ENCODE measurements at places on chromosomes 2 and 18.

GRCh38 chr18:3595369-3596273 lies 145.6 kb downstream of the TGIF1 start:
- no peak for DNase-seq

DNA sequence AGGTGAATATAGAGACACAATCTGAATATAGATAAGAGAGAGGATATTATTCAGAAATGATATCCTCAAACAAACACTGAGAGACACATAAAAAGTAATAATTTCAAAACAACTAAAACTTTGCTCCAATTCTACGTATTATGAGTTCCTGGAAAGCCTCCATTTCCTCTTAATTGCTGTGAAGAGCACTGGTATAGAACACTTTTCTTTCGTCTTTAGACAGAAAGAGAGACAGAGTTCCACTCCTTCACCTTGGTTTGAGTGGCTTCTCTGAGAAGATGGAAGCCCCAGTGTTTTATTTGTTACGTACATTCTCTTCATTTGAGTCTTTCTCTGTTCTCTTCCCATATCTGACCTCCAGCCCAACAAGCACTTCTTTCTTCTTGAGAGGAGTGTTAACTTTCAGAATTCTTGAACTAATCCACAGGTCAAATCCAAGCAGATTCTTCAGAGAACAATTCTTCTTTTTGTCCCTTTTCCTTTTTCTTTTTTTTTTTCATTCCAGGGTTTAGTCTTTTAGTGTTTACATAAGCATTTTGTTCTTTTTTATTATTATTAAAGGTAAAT lies 6.4 kb upstream of the PIK3C3 start:
- no peak for DNase-seq

GRCh38 chr2:216017365-216017764 lies 4.0 kb upstream of the MREG start:
- no peak for DNase-seq

GRCh38 chr2:51324051-51324450 lies 292.1 kb upstream of the NRXN1 start:
- no peak for DNase-seq

GRCh38 chr18:24731981-24732380 lies 271.5 kb downstream of the HRH4 start:
- DNase-seq: no peak

GRCh38 chr18:34491719-34492118 lies 218.4 kb upstream of the DTNA start:
- DNase-seq: no peak

- DNase-seq: no peak
These were observed 142.3 kb upstream of the LRRTM4 start for GRCh38 chr2:77664491-77664890.

DNA sequence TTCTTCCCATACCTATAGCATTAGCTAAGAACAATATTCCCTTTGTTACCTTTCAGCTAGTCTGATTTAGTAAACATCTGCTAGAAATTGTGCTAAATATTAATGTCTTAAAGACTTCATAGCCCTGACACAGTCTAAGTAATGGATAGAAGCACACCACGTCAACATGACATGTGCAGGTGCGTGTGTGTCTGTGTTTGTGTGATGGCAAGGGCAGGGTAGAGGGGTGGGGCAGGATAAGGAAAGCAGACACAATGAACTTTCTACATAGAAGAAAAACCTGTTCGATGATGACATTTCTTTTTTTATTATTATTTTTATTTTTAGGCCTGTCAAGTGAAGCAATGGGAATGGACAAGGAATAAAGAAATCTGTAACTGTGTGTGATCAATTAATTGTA lies 223.3 kb downstream of the NOL4 start:
- DNase-seq: no peak

GRCh38 chr2:70678576-70679143 lies 89.3 kb downstream of the ADD2 start:
- no peak for DNase-seq

GRCh38 chr2:120583851-120584570 lies 151.7 kb upstream of the GLI2 start:
- DNase-seq: no peak

DNA sequence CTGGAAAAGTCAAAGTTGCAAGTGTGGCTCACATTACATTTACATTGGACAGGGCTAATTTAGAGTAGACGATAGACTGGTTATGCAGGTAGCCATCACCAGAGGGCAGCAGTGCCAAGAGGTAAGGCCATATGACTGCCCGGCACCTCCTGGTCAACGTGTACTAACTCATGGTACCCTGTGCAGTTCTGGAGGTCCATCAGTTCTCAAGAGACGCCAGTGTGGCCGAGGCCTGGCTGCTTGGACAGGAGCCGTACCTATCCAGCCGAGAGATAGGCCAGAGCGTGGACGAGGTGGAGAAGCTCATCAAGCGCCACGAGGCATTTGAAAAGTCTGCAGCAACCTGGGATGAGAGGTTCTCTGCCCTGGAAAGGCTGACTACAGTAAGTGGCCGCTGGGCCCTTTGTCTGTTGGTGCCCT lies 65.8 kb upstream of the EML6 start:
- DNase-seq: no peak

DNA sequence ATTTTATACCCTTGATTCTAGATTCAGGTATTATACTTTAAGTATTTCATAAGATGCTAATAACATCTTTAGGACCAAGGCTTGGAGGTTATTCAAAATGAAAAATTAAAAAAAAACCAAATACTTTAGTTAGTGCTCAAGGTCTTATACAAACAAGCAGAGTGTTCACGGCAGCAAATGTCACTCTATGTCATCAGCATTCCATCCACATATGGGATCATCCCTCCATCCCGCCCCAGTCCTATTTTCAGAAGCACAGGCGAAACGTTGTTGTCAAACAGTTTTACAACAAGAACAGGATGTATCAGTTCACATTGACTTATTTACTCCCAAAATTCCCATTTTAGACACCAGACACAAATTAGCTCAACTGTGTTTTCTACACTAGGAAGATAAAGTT lies 83.7 kb downstream of the DSEL start:
- DNase-seq: no peak

DNA sequence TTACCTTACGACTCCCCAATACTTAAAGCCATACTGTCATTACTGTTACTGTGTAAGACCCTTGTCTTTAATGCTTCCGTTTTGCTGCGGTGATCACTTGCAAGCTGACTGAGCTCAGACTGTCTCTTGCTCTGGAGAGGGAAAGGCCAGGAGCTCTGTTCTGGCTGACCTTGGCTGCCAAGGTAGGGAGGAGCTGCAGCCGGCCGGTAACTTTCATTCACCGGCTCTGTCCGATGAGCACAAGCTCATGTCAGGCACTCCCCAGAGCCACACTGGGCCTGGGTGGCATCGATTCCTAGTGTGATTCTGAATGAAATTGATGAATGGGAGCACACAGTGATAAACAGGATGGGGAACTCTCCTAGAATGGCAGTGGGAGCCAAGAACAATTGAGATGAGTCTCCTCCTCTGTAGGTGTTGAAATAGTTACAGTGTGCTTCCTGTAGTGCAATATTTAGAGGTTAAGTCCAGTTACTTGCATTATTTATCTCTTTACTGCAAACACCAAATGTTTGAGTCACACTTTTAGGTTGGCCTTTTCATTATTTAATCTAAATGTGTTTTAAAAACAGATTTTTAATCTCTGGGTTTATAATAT lies 100.9 kb downstream of the ATP9B start:
- no peak for DNase-seq

DNA sequence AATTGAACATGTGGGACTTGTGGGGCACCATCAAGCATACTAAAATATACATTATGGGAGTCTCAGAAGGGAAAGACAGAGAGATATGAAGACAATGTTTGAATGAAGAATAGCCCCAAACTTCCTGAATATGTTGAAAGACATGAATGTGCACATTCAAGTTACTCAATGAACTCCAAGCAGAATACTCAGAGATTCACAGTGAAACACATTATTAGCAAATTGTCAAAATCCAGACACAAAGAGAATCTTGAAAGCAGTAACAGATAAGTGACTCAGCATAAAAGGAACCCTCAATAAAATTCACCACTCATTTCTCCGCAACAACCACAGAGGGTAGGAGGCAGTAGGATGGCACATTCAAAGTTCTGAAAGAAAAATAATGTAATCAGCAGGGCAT lies 8.8 kb downstream of the C2orf92 start:
- no peak for DNase-seq

DNA sequence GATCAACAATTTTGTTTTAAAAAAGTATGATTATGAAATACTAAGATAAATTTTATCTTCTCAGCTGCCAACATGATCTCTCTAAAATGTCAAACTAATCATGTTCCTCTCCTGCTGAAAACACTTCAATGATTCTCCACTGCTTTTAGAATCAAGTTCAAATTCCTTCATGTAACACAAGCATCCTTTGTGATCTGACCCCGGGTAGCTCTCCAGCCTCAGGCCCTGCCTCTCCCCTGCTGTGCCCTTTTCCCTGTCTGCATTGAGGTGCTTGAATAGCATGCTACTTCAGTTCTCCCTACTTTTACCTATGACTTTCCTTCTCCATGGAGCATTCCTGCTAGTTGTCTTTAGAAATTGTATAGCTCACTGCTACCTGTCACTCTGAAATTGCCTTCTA lies 274.8 kb downstream of the PDE11A start:
- no peak for DNase-seq

DNA sequence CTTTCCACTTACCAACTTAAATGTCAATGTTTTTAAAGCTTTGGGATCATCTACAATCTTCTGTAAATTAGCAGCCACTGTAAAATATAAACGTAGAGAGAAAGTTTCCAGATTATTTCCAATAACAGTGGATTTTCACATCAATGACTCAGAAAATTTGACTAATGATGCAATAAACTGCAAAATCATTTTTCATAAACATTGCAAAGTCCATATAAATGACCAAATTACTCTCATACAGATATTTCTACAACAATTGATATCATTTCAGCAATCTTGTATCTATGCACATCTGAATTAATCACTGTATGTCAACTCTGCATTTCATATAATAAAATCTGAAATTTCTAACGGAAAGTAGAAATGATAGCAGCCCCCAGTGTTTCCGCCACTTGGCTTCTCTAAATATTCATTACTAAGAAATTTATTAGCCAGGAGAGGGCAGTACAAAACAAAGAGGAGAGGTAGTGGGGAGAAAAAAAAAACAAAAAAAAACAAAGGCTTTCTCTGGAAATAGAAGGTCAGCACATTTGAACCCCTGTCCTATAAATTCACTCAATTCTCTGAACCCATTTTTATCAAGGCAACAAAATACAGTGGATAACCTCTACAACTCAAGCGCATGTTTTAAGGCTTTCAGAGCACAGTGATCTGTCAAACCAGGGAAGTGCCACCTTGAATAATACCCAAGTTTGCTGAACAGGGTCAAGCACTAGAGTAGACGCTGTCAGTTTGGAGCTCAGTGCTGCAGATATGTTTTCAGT lies 282.6 kb downstream of the STK39 start:
- DNase-seq: no peak

- no peak for DNase-seq
These were observed 32.4 kb downstream of the ORC2 start for GRCh38 chr2:200930947-200931626.

DNA sequence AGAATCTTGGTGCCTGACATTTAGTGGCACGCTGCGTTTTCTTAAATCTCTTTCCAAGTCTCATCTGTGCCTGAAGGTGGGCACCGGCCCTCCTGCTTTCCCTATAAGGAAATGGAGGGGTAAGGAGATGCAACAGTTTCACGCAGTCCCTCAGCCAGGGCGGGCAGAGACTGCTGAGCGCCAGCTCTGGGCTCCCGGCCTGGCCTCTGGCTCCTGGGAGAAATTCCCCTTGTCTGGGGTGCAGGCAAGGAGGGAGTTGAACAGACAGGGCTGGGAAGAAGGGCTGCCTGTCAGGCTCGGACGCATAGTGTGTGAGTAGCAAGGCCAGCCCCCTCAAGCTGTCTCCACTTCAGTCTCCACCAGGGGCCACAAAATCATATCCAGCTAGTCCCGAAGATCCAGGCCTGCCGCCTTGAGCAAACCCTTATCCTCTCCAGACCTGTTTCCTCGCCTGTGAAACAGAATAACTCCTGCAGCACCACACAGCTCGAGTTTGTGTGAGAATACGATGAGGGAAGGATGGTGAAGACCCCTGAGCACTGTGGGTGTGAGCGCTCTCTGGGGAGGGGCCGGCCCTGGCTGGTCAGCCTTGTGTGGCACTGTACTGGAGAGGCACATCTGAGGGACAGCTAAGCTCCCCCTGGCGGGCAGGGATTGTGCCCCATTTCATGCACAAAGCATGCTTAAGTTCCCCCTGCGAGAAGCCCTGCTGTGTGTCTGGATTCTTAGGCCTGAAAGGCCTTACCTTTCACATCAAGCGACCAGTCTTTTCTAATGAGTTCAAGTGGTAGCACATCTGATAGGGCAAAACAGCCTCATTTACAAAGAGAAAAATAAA lies 33.8 kb downstream of the SDC1 start:
- no peak for DNase-seq

DNA sequence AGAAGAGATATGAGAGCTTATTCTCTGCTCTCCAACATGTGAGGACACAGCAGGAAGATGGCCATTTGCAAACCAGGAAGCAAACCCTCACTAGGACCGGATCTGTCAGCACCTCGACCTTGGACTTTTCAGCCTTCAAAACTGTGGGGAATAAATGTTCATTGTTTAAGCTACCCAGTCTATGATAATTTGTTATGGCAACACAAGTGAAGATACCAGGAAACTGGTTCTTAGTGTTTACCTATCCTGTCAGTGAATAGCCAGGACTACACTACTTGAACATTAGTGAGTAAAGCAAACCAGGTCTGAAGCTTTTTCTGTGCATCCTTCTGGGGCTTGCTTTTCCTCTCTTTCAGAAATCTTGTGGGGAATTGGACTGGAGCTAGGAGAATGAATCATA lies 44.4 kb upstream of the BARD1 start:
- DNase-seq: no peak

- DNase-seq: no peak
These were observed 102.5 kb downstream of the LYPD6B start for GRCh38 chr2:149141046-149141445.

GRCh38 chr18:56517196-56517595 lies 121.2 kb downstream of the TXNL1 start:
- no peak for DNase-seq

DNA sequence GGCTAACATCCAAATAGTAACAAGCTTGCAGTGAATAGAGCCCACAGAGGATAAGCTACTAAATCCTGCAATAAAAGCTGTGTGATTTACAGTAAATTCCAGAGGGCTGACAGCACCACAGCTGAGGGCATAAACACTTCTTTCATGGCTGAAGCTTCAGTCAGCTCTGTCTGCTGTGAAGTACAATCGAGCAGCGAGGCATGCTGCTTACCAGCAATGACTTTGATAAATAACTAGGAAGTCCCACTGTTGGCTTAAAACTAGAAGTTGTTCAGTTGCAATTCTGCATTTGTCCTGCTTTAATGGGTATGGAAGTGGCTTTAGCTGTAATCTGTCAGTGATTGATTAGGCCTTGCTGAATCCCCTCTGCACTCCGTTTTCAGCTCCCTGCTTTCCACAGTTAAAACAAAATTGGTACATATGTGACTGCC lies 65.2 kb upstream of the FIGN start:
- DNase-seq: no peak

DNA sequence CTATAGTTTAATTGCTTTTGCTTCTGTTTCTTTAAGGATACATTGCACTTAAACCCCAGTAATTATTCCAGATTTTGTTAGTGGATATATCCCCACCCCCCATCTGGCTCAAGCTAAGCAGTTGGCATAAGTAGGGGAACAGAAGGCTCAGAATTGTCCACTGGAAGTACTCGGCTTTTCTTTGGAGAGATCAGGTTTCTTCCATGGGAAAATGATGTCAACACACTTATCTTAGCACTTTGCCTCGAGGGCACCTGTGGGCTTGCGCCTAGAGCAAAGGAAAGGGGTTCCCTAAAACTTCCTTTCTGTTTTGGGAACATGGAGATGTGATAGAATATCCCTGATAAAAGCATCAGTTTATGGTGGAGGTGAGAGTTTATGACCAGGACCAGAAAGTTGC lies 130.6 kb downstream of the FMNL2 start:
- DNase-seq: no peak

All from T-helper 17 cell (primary cell).